ENCODE measurements at places on chromosomes 12 and 14.

GRCh38 chr12:57541001-57541400, 6.0 kb downstream of the DCTN2 start:
- no peak for DNase-seq

DNA sequence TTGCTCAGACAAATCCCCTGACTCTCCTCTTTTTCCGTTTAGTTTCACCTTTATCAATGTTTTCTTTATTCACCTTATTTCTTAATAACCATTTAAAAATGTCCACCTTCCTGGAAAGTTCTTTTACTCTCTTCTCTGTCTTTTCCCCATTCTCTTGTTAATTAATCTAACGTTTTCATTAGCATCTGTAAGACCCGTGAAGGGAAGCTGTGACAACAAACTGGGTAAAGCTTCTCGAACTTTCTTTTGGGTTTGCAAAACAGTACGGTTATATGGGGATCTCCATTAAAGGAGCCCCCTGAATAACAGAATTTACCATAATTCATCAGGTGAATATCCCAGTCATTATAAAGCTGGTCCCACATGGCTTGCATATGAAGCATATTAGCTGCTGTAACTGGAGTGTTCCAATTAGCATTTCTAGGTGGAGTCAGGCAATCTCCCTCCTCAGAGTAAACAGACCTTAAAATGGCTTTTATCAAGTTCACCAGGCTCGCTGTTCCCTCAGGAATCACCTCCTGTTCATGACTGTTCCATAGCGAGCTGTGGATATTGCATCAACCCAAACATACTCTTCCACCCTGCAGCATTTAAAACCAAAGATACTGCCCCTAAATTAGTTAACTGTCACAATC, 42.4 kb downstream of the TMEM30B start:
- no peak for DNase-seq

- DNase-seq, result no peak
Observed at GRCh38 chr12:132784580-132784979, 22.9 kb upstream of the ANKLE2 start.

DNA sequence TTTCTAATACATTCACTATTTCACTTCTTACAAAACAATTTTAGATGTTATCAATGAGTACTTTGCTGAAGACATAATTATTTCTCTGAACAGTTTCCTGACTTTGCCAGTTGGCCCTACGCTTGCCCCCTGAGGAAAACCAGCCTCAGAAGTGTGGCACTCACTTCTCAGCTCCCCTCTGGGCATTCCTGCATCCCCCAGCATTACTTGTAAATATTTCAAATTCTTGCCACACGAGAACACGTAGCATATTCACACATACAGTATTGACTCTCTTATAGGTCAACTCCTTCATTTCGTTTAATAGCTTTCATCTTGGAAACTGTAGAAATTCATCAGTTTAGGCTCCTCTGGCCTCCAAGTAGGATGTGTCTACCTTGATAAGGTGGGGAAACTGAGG, 65.2 kb downstream of the OTX2 start:
- DNase-seq, result no peak

DNA sequence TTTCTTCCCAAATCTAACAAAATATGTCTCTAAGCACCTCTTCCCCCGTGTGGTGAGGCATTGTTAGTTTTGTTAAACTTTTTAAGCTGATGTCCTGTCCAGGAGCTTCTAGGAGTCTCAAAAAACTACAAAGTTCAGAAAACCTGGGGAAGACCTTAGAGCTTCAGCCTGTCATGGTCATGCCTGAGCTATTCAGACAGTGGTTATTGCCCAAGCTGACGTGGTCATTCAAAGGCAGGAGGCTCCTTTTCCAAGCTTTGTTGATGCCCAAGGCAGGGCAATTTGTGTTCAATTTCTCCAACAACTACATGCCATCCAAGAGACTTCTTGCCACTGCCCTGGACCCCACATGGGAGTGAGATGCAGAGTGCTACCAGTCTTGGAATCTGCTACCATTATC, 5.8 kb upstream of the LYZ start:
- no peak for DNase-seq

DNA sequence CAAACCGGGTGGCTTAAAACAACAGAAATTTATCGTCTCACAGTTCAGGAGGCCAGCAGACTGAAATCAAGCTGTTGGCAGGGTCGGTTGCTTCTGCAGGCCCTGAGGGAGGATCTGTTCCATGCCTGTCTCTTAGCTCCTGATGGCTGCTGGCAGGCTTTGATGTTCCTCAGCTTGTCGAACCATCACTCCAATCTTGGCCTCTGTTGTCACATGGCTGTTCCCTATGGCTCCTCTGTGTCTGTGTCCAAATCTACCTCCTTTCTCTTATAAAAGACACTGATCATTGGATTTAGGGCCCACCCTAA, 14.0 kb downstream of the NFATC4 start:
- no peak for DNase-seq

DNA sequence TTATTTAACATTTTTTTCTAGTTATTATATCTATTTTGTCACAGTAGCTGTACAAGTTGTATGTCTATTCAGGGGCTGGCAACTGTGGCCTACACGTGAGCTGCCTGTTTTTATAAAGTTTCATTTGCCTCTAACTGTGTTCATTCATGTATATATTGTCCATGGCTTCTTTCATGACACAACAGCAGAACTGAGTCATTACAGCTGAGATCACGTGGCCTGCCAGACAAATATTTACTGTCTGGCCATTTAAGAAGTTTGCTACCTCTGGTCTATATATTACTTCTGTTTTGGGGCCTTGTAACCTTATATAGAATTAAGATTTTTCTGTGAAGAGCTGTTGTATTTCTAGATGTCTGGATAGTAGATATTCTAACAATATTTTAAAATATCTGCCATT, 37.9 kb downstream of the KIAA0586 start:
- no peak for DNase-seq

DNA sequence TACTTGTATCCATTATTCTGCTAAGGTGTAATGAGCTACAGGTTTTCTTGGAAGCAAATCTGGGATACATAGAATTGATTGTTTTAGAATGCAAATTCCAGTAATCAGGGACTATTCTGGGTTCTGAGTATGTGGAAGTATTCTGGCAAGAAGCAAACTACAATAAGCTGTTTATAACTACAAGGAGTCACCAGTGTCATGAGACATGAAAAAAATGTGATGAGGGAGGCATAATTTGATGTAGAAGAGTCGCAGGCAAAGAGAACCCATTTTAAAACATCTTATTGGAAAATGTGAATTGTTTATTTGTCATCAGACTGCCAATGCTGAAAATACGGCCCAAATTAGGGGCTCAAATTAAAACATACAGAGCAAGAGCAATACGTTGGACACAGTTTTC, 321.8 kb upstream of the E2F7 start:
- DNase-seq, result no peak

- no peak for DNase-seq
Observed at GRCh38 chr12:78036874-78037273, 206.2 kb downstream of the NAV3 start.

GRCh38 chr12:6751767-6752166, 1.2 kb downstream of the MLF2 start:
- no peak for DNase-seq

GRCh38 chr12:29879606-29880308, 96.0 kb upstream of the TMTC1 start:
- no peak for DNase-seq

GRCh38 chr14:34684578-34684977, 29.8 kb downstream of the CFL2 start:
- no peak for DNase-seq

- DNase-seq, result no peak
Observed at GRCh38 chr12:123891516-123892179, 81.0 kb downstream of the CCDC92 start.

DNA sequence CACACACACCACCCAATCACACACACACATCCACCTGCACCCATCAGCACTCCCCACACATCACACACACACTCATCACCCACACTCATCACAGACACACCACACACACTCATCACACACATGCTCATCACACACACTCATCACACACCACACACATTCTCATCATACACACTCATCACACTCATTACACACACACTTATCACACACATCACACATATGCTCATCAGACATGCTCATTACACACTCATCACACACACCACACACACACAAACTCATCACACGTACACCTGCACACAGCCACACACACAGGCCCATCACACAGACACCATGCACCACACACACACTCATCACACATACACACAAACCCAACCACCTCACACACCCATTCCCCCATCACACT, 107.5 kb upstream of the C14orf180 start:
- DNase-seq, result no peak

- no peak for DNase-seq
Observed at GRCh38 chr14:31154956-31155355, 52.6 kb downstream of the HECTD1 start.

DNA sequence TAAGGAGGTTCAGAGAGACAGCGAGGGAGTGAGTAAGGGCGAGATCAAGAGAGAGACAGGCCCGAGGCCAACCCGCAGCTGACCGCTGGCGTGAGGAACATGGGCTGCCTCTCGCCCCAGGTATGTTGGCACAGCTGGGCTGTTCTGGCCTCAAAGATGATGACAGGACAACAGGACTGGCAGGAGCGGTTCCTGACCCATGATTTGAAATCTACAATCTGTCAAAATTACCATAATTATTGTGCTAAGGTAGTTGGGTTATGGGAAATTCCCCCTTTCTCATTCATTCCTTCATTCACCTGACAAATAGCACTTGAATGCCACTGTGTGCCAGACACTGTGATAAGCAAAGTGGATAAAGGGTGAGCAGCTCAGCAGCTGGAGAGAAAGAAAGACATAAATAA, 5.1 kb upstream of the ENDOU start:
- no peak for DNase-seq

GRCh38 chr14:97155320-97155719, 358.1 kb downstream of the VRK1 start:
- no peak for DNase-seq

DNA sequence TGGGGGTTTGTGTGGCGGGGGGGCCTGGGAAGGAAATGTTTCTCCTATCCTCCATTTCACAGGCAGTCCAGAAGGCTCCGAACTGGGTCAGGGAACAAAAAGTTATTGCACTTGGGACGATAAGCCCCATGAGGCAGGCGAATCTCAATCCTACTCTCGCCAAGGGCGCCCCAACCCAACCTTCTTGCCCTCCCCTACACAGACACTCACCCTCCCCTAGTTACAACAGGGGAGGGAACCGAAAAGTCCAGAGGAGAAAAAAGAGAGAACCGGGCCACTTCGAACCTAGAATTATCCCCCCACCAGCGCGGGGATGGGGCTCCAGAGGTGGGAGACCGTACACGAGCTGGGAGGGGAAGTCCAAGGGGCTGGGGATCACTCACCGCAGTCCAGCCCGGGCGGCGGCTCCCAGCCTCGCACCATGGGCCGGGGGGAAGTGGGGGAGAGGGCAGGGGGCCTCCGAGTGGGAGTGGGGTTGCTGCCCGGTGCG, 357 bp downstream of the HOMEZ start:
- no peak for DNase-seq

- no peak for DNase-seq
Observed at GRCh38 chr14:75881994-75882393, 99.8 kb downstream of the TGFB3 start.

DNA sequence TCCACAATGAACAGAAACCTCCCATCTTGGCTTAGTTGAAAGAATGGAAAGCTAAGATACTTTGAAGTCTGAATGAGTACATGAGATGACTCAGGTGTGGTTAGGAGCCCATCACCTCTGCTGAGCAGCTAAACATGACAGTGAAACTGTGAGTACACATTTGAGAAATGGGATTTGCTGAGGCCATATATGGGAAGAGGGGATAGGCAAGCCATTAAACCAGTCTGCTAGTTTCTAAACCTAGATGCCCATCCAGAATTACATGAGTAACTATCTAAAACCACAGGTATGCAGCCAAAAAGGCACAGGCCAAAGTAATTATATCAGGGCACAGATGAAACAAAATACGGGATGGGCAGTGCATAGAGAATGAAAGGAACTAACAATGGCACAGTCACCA, 41.2 kb downstream of the NKX2-1 start:
- no peak for DNase-seq

DNA sequence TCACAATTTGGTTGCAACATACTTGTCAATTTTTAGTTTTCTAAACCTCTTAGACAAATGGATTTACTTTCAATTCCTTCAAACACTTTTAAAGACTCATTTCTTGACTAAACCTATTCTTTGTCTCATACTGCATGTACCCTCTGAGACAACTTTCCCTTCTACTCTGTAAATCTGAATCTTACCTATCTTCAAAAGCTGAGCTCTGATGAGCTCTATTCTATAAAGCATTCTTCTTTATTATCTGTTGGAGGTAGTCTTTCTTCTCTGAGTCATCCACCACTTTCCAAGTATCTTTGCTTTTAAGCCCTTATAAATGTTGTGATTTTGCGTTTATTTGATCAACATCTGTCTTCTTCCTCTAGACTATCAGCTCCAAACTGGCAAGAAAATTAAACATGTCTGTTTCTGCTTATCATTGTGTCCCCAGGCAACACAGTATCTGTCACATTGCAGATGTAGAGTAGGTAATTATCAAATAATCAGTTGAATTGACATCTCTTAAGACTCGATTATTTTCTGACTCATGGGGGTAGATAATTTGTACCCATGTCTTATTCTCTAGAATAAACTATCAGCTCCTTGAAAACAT, 265.6 kb upstream of the FAR2 start:
- DNase-seq, result no peak

GRCh38 chr12:64884728-64885127, 60.3 kb downstream of the TBC1D30 start:
- no peak for DNase-seq

DNA sequence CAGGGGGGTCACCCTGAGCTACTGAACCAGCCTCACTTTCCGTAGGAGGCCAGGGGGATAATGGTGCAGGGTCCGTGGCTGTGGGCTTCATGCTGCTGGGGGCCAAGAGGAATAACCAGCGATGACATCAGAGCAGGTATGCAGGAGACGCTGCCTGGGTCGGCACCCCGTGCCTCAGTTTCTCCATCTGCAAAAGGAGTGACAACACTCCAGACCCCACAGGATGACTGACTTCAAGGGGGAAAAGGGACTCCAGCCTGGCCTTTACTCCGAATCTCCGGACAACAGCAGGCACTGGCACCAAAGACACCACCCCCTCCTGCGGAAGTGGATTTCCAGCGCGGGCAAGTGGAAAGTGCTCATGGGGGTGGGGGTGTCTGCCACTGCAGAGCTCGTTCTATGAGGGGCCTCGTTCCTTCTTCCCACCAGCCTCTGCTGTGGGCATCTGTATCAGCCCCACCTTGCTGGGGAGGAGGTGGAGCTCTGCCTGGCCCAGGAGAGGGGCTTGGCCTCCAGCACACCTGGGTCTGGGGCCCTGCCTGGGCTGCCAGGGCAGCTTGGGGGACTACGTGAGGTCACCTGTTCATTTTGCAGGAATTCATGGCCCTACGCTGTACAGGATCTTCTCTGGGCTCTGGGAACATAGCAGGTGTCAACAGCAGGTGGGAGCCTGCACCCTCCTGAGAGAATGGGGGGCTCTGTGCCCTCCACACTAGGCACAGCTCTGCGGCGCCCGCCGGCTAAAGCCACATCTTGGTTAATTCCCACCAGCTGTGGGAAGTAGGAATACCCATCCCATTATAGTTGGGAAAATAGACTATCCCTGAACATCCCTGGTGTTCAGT, 216.6 kb upstream of the C14orf180 start:
- DNase-seq, result no peak

GRCh38 chr14:25461780-25462179, 411.8 kb upstream of the STXBP6 start:
- DNase-seq, result no peak
